ENCODE measurements at places on chromosomes 12 and 14. TPM values are rescaled to one million over a fixed set of nuclear protein-coding genes. Genes with fewer than 3 reads are reported as not detected.

GRCh38 chr12:90280564-90281058, 572.0 kb upstream of the ATP2B1 start:
- H3K27me3 ChIP-seq = no peaks in the 10 kb centered on the region
- no peak overlapping the region for H3K4me3 ChIP-seq
- H3K36me3 ChIP-seq = no peaks in the 10 kb centered on the region
- H3K27ac ChIP-seq = no peak overlapping the region
- DNase-seq = no peak

GRCh38 chr12:27463511-27464219, 17.1 kb downstream of the SMCO2 start:
- peak; percentile 28 for DNase-seq
- H3K4me3 ChIP-seq = no peak overlapping the region
- peaks cover 6% of the 10 kb centered on the region for H3K4me1 ChIP-seq
- no peak overlapping the region for H3K27ac ChIP-seq
- H3K36me3 ChIP-seq = no peaks in the 10 kb centered on the region
- H3K27me3 ChIP-seq = no peaks in the 10 kb centered on the region

DNA sequence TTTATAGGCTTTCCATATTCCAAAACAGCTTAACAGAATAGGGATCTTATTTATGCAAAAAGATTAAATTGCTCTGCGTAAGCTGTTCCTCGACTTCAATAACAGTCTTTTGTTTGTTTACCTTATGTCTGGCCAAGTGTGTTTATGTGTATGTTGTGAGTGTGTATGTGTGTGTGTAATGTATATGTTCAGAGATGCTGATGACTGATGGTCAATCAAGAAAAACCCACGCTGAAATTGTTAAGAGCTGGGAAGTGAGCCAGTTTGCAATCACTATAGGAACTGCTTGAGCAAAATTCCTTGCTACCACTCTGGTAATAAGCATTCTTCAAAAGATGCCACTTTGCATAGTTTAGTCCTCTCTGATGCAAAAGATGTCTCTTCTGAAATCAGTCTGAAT, 59.6 kb downstream of the PRKD1 start:
- H3K36me3 ChIP-seq = no peaks in the 10 kb centered on the region
- no peaks in the 10 kb centered on the region for H3K27me3 ChIP-seq
- H3K4me3 ChIP-seq = no peak overlapping the region
- no peaks in the 10 kb centered on the region for H3K4me1 ChIP-seq
- H3K27ac ChIP-seq = no peak overlapping the region

- H3K4me1 ChIP-seq = peaks cover 2% of the 10 kb centered on the region
- no peak overlapping the region for H3K27ac ChIP-seq
- H3K36me3 ChIP-seq = no peaks in the 10 kb centered on the region
- no peaks in the 10 kb centered on the region for H3K27me3 ChIP-seq
Observed at GRCh38 chr12:77727442-77728001, 103.2 kb upstream of the NAV3 start.

GRCh38 chr14:103334644-103335622, 896 bp downstream of the EIF5 start:
- H3K4me3 ChIP-seq = peak overlapping the region; percentile 96
- H3K4me1 ChIP-seq = peaks cover 6% of the 10 kb centered on the region
- peak; percentile 86 for DNase-seq
- H3K36me3 ChIP-seq = no peaks in the 10 kb centered on the region
- no peaks in the 10 kb centered on the region for H3K27me3 ChIP-seq

DNA sequence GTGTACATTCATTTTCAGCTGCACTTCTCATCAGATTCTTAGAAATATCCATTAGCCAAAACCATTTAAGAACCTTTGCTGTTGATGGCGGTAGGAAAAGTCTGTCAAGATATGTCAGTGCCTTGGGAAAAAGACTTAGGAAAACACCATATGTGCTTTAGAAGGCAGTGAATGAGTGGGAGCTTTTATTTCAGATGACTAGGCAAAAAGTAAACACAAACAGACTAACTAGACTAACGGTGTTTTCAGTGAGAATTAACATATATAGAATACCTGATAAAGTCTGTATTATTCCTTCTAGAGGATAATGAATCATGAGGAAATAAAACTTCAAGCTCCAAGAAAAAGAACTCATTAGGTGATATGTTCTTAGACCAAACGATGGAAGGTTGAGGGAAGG, 418.9 kb downstream of the NAV3 start:
- no peak for DNase-seq
- H3K27ac ChIP-seq = no peak overlapping the region
- H3K4me3 ChIP-seq = no peak overlapping the region
- H3K36me3 ChIP-seq = no peaks in the 10 kb centered on the region
- H3K27me3 ChIP-seq = no peaks in the 10 kb centered on the region

DNA sequence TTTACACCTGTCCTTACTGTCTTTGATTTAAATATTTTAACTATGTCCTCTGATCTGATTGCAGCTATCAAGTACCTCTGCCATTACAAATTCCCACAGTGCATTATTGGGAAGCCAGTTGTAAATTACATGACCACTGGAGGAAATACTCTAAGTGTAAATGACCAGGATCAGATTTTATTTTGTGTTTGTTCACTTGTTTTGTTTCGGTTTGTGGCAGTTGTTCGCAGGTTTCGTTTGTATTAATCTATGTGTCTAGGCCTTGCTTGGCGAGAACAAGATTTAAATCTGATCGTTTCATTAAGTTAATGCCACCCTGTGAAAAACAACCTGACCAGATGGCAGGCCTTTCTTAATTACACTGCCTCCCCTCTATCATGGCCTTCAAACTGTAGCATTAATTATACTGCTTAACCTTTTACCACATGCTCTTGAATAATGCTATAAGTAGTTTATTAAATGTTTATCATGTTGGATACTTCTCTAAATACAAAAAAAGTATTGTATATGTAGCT, 990.1 kb downstream of the TMTC2 start:
- no peak for DNase-seq
- H3K36me3 ChIP-seq = no peaks in the 10 kb centered on the region
- H3K27me3 ChIP-seq = no peaks in the 10 kb centered on the region
- no peaks in the 10 kb centered on the region for H3K4me1 ChIP-seq

GRCh38 chr12:65330331-65330730, 51.8 kb downstream of the MSRB3 start:
- no peaks in the 10 kb centered on the region for H3K4me1 ChIP-seq
- no peak overlapping the region for H3K4me3 ChIP-seq
- no peaks in the 10 kb centered on the region for H3K27me3 ChIP-seq

- no peak for DNase-seq
- H3K4me3 ChIP-seq = no peak overlapping the region
Observed at GRCh38 chr12:3250576-3250975, 173.4 kb downstream of the TSPAN9 start.

DNA sequence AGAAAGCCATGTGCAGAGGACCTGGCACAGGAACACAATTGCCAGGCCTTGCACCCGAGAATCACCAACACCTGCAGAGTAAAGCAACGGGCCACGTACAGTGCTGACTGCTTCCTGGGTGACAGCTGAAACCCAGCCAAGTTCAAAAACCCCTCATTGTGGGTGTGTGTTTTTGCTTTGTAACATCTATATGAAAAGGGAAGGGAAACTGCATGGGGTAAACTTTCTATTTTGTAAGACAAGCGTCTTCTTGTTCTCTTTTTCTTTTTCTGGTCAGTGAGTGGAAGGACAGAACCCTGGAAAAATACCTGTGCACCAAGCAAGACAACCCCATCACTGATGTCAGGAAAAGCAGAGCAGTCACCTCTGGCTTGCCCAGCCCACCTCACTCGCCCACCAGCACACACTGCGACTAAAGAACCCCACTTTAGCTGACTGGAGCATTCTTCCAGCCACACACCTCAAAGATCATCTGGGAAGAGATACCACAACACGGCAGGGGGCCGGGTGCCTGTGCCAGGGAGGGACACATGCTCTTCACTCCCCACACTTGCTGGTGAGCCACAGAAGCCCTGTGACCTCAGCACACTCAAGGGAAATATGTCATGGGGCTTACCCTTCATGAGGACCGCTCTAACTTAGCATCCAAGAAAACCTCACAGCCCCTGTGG, 172.3 kb downstream of the NDUFA12 start:
- DNase-seq = no peak
- no peaks in the 10 kb centered on the region for H3K36me3 ChIP-seq
- no peak overlapping the region for H3K4me3 ChIP-seq
- H3K27ac ChIP-seq = no peak overlapping the region

DNA sequence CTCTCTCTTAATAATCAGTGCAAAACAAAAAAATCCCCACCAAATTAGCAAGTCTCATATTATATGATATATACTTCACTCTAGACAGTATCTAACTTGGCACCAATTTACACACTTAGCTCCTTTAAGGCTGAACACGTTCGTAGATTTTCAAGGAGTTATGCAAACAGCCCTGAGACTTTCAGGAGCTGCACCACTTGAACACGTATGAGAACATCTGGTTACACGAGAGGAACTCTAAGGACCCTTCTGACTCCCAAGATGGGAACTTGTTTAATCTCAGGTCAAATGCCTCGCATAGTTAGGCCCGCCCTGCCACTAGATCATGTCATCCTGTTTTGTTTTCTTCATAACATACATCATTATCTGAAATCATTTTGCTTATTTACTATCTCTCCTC, 10.0 kb downstream of the SPRING1 start:
- H3K27me3 ChIP-seq = no peaks in the 10 kb centered on the region
- no peak overlapping the region for H3K27ac ChIP-seq
- peaks cover 6% of the 10 kb centered on the region for H3K4me1 ChIP-seq
- H3K4me3 ChIP-seq = no peak overlapping the region
- no peak for DNase-seq

GRCh38 chr12:30457621-30458289, 237.9 kb downstream of the IPO8 start:
- no peaks in the 10 kb centered on the region for H3K27me3 ChIP-seq
- no peaks in the 10 kb centered on the region for H3K4me1 ChIP-seq
- no peak overlapping the region for H3K4me3 ChIP-seq
- H3K36me3 ChIP-seq = no peaks in the 10 kb centered on the region

GDF3 gene
- total RNA-seq = not detected

TSHR gene
- total RNA-seq = 0.41 TPM

C14orf39 gene
- not detected for total RNA-seq

PRPH gene
- total RNA-seq = 1.8 TPM

TMEM132D gene
- total RNA-seq = not detected
